ENCODE measurements at places on chromosomes 7 and 10.

GRCh38 chr7:72058579-72058978, 353.6 kb downstream of the CALN1 start:
- no peak for DNase-seq

GRCh38 chr7:130668258-130669084, at the start of gene COPG2:
TSS of gene COPG2 (minus strand) at chr7:130668748. CDS start at chr7:130668668, 80 bp downstream.
- DNase-seq: peak; percentile 81

GRCh38 chr7:106840342-106840741, 24.7 kb upstream of the PIK3CG start:
- peak; percentile 42 for DNase-seq

GRCh38 chr10:101986624-101986971, 69.4 kb downstream of the ARMH3 start:
- DNase-seq: peak; percentile 92

DNA sequence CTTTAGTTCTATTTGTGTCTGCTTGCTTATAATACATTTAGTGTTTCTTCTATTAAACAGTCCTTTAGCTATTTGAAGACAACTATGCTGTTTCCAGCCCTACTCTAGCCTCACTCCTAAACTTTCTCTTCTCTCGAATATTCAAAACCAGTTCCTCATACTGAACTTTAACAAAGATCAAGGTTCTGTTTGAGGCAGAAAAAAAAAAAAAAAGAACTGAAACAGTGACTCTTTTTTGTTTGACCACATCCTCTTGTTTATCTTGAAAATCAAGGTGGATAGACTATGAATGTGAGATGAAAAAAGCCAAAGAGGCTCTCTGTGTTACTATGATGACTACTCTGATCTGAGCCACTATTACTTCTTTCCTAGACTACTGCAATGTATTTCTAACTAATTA, 154.3 kb downstream of the ZNF365 start:
- no peak for DNase-seq

GRCh38 chr10:77390481-77390891, 247.1 kb downstream of the KCNMA1 start:
- peak; percentile 30 for DNase-seq

GRCh38 chr10:48607356-48608278, 2.7 kb upstream of the ARHGAP22 start:
- no peak for DNase-seq

- no peak for DNase-seq
Measured at GRCh38 chr10:8071006-8071405, 16.5 kb downstream of the GATA3 start.

GRCh38 chr10:3406556-3406955, 234.0 kb upstream of the PITRM1 start:
- no peak for DNase-seq

- DNase-seq: no peak
Measured at GRCh38 chr10:68330852-68331454, 911 bp upstream of the HNRNPH3 start.

- no peak for DNase-seq
Measured at GRCh38 chr7:152756116-152756515, 3.4 kb upstream of the ACTR3B start.

DNA sequence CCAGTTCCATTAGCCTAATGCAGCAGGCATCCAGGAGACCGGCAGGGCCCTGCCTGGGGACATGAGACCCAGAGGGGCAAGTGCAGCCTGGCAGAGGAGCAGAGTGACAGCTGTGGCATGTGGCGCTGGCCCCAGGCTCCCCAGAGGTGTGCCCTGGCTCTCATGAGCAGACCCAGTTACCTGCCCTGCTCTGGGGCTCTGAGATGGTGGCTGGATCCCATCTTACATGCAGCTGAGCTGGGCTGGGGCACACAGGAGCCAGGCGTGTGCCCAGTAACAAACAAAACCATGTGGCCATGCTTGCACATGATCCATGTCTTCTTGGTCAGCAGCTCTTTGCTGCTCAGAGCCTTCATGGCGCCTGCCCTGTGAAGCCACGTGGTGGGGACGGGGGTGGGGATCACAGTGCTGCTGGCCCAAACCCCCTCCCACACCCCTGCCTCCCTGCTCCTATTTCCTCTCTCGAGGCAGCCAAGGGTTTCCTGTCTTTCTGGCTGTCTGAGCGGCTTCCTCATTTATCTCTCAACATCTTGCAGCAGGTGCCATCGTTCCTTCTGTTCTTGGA, 40.3 kb upstream of the GTF2I start:
- no peak for DNase-seq

DNA sequence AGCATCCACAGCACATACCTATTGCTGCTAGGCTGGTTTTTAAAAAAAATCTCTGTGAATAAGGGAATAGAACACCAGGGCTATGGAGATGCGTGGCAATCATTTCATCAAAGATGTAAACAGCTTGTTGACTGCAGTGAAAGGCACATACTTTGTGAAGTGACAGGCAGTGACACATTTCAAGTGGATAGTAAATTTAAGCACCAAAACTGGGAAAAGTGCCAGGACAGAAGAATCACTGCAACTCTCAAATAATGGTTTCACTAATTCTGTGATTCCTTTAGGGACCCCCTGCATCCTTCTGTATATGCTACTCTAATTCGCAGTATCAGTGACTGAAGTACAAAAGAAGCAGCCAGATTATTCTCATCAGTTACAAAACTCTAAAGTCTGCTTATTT, 145.2 kb upstream of the KLF14 start:
- no peak for DNase-seq

- DNase-seq: peak; percentile 91
Measured at GRCh38 chr7:24739306-24739705, 18.0 kb downstream of the GSDME start.

- peak; percentile 3 for DNase-seq
Measured at GRCh38 chr10:33419311-33419710, 84.8 kb upstream of the NRP1 start.

GRCh38 chr7:21944616-21945453, 864 bp downstream of the CDCA7L start:
- DNase-seq: peak; percentile 61

- DNase-seq: no peak
Measured at GRCh38 chr7:35584990-35585389, 109.9 kb downstream of the HERPUD2 start.

Measured in NCI-H226 (cell line).